ENCODE measurements at places on chromosomes 5 and 9.

- DNase-seq = no peak
These were observed 2.7 kb downstream of the FBXW11 start for GRCh38 chr5:172003746-172004145.

GRCh38 chr5:83547161-83547560, 75.6 kb downstream of the VCAN start:
- DNase-seq = no peak

- DNase-seq = no peak
These were observed 13.9 kb upstream of the OSMR start for GRCh38 chr5:38831909-38832308.

GRCh38 chr9:130304643-130305042, 39.1 kb downstream of the HMCN2 start:
- DNase-seq = no peak

DNA sequence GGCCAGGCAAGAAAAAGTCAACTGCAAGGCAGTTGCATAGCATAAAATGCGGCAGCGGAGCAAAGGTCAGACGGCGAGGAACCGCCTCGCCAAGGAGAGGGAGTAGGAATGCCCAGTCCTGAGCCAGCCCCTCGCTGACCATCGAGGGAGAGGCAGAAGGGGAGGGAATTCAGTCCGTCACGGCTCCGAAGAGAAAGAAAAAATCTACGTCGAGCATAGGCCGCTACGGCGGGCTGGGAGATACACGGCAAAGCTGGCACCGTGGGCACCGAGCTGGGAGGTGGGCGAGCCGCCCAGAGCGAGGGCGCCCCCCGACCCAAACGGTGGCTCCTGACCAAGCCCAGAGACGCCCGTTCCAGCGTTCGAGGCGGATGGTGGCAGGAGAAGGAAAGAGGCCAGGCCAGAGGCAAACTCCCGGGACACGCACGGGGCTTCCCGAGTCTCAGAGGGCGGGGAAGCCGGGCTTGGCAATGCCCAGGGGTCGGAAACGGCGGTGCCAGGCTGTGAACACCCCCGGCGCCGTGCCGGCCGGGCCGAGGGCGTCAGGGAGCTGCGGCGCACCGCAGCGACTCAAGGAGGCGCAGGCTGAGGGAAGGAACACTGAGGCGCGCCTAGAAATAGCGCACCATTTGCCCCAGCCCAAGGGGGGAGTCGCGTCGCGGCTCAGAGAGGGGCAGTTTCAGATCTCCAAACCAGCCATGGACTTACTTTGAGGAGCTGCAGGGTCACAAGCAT, 518 bp downstream of the SPRY4 start:
- no peak for DNase-seq

GRCh38 chr5:96702503-96703383, 40.6 kb downstream of the CAST start:
- DNase-seq = peak; percentile 73

- DNase-seq = no peak
These were observed 9.6 kb downstream of the PSIP1 start for GRCh38 chr9:15501179-15501578.

GRCh38 chr9:19466280-19466639, 57.5 kb downstream of the ACER2 start:
- DNase-seq = no peak

DNA sequence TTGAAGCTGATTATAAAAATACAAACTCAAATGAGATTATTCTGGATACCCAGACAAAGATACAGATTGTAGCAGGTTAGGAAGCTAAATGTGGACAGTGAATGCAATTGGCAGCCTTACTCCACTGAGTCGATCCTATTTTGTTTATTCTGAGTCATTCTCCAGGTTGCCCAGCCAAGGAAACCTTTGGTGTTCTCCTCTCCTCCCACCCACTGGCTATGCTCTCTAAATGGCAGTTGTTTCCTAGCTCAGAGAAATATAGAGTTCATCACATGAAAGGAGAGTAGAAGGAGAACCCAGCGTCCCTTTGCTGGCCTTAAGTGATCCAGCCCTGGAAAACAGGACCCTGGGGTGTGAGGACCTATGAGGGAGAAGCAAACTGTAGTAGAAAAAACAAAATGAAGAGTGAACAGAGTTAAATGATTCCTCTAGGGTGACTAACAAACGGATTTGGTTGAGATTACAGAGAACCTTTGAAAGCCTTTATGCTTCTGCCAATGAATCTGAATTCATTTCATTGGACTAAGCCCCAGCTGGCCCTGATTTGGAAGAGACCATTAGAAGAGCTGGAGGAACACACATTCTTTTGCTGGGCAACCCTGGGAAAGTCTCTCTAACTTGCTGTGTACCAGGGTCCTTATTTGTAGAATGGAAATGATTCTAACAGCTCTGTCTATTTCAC, 95.1 kb downstream of the BRINP1 start:
- DNase-seq = no peak

DNA sequence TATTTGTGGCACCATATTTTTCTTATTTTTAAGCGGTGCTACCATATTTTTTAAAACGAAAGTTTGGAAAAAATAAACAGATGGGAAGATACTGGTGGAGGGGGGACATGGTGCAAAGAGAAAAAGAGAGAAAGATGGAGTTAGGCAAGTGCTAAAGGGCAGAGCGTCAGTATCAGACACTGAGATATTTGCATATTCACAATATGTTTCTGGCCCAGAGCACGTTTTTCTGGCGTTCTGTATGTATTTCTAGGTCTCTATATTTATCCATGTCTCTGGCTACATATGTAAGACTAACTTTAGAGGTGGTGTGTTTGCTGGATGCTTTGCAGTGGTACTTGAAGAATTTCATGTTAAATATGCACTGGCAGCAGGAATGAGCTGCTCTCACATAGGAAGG, 414.0 kb downstream of the TLE4 start:
- no peak for DNase-seq

Measured in activated CD4-positive, alpha-beta T cell treated with anti-CD3 and anti-CD28 coated beads for 24 hours (primary cell).